ENCODE measurements at places on chromosomes 11 and 22.

- no peak for DNase-seq
These were observed 27.3 kb downstream of the CTSC start for GRCh38 chr11:88310246-88310645.

- DNase-seq: no peak
These were observed 15.6 kb downstream of the DCUN1D5 start for GRCh38 chr11:103076361-103076760.

DNA sequence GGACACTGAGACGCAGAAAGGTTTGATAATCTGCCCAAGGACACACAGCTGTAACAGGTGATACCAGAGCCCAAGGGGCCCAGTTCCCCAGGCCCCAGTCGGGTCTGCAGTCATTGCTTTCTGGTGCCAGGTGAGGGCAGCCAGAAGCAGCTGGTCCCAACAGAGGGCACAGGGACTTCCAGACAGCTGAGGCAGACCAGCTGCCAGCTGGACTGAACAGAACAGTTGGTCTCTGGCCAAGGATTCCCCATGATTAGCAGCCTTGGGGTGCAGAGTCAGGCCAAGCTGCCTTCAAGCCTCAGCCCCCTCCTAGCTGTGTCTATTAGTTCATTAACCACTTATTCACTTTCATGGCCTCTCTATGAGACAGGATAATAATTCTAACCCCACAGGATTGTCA lies 105.6 kb downstream of the RRAS2 start:
- DNase-seq: no peak

DNA sequence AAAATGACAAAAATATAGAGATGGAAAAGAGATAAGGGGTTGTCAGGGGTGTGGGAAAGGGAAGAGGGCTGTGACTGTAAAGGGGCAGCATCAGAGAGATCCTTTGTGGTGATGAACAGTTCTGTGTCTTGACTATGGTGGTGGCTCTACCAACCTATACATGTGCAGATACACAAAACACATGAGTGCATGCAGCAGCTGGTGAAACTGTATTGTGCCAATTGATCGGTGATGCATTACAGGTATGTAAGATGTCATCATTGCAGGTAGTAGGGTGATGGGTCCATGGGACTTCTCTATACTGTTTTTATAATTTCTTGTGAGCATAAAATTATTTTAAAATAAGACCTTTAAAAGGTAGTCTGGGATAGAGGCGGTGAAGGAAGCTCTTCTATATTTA lies 24.1 kb upstream of the ZDHHC13 start:
- no peak for DNase-seq

GRCh38 chr22:37806409-37807333 lies 1.1 kb upstream of the GCAT start:
- no peak for DNase-seq

GRCh38 chr11:2351701-2352100 lies 25.4 kb upstream of the CD81 start:
- DNase-seq: no peak

DNA sequence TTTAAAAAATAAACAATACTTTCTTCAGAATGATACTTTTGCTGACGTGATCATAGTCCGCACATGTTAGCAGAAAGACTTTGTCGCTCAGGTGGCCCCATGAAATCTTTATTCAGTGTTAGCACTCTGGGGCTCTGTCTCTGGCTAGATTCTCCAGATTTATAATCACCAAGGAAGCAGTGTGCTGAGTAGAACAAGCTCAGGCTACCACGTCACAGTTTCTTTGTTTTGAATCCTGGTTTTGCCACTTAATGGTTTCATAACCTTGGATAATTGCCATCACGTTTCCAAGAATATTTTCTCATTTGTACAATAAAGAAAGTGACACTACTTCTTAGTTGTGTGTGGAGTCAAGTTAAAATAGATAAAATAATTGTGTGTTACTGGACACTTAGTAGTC lies 3.9 kb upstream of the MUC15 start:
- DNase-seq: no peak

DNA sequence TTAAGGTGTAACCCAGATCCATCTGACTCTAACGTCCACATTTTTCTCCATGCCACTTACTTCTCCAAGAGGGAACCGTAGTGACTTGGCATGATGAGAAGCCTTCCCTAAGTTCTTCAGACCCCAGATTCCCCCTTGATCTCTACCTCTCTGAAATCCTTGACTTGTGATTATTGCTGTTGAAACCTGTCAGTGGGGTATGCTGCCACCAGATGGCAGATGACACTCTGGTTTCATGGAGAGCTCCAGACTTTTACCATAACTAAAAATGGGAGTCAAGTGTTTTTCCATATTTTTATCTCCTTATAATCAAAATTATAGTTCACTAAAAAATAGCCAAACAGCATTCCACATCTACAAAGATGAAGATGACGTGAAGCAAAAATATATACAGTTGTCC lies 504.2 kb downstream of the SOX6 start:
- DNase-seq: no peak

GRCh38 chr11:72347691-72348090 lies 86.6 kb downstream of the CLPB start:
- no peak for DNase-seq

GRCh38 chr11:1389932-1390568 lies at the start of gene BRSK2:
TSS of gene BRSK2 (plus strand) at chr11:1389934. CDS start at chr11:1390285, 351 bp downstream.
- DNase-seq: no peak

- DNase-seq: no peak
These were observed 22.2 kb downstream of the MYBPC3 start for GRCh38 chr11:47329987-47330931.

- no peak for DNase-seq
These were observed 421.8 kb downstream of the ETS1 start for GRCh38 chr11:128165572-128165971.

- DNase-seq: no peak
These were observed 177.1 kb upstream of the B3GAT1 start for GRCh38 chr11:134589129-134589528.

DNA sequence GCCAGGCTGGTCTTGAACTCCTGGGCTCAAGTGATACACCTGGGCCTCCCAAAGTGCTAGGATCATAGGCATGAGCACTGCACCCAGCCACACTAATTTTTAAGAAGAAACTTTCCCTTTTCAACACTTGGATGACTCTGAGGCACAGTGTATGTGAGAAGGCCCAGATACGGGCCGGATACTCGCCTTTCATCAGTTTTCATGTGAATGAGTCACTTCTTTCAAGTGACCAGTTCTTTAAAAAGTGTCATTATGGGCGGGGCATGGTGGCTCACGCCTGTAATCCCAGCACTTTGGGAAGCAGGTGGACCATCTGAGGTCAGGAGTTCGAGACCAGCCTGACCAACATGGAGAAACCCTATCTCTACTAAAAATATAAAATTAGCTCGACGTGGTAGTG lies 120.8 kb downstream of the CTTN start:
- DNase-seq: no peak

DNA sequence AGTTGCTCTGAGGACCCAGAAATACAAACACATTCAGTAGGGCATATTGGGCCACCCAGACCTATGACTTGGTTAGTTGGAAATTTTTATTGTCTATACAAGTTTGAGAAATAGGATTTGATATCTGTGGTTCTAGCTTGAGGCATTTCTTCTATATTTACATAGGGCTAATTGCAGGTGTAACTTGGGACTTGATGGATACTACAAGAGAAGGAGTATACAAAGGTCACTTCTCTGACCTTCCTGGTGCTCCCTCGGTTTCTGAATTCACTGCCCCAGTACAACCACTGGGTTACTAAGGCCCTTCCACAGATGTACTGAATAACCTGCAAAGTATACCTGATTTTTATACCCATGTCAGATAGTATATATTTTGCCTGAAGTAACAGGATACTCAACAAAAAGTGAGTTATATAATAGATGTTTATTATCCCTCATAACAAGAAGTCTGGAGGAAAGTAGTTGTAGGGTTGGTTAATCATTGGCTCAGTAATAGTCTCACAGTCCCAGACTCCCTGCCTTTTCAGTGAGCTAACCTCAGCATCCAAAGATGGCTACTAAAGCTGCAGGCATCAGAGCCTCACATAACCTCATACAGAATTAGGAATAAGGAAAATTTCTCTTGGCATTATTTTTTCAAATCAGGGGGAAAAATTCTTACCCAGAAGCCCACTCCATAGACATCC lies 8.8 kb upstream of the PGR start:
- DNase-seq: no peak

- DNase-seq: no peak
These were observed 7.2 kb upstream of the TRABD start for GRCh38 chr22:50178471-50178864.

GRCh38 chr11:19595840-19596751 lies 116.5 kb upstream of the NAV2 start:
- no peak for DNase-seq

GRCh38 chr11:38089726-38090125 lies 1491.7 kb upstream of the RAG2 start:
- no peak for DNase-seq
